ENCODE measurements at places on chromosomes 7 and 10.

DNA sequence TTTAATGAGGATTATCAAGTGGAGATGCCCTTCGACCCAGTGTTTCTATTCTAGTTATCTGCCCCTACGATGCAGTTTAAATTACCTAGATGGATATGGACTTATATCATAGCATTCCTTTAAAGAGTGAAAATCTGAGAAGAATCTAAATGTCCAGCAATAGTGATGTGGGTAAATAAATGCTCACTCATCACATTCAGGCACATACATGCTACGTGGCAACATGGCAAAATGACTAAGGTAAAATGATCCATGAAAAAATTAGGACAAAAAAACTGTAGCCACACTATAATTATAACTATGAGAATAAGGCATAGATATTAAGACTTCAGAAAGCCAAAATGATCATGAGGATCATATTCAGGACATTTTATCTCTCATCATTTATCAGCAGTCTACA, 82.4 kb upstream of the PDE1C start:
- no peak for DNase-seq

- DNase-seq = no peak
Measured at GRCh38 chr10:4656576-4657194, 169.3 kb upstream of the AKR1E2 start.

- DNase-seq = no peak
Measured at GRCh38 chr7:44322631-44323363, 2.6 kb downstream of the CAMK2B start.

DNA sequence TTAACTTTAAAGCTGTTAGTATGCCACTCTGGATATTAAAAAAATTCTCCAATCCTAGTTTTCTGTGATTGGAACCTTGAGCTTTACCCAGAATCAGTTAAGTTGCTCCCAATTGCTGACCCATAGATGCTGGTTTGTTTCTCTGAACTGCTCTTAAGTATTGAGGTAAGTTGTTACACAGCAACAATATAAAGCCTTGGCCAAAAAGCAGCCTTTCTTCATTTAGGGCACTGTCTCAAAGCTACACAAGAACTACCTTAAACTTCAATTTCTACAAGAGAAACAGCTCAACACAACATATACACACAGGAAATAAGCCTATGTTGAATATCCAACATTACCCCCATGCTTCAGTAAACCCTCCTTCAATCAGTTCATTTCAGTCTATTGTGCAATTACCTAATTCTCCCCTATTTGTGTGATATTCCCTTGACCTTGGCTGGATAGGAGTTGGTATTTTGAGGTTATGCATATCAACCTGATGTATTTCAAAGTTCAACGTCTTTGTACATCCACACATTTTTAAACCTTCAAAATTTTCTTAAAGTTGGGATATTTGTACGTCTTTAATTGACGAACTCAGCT, 11.5 kb downstream of the HNRNPA2B1 start:
- DNase-seq = no peak

GRCh38 chr7:111424768-111425167, 137.5 kb downstream of the IMMP2L start:
- no peak for DNase-seq

DNA sequence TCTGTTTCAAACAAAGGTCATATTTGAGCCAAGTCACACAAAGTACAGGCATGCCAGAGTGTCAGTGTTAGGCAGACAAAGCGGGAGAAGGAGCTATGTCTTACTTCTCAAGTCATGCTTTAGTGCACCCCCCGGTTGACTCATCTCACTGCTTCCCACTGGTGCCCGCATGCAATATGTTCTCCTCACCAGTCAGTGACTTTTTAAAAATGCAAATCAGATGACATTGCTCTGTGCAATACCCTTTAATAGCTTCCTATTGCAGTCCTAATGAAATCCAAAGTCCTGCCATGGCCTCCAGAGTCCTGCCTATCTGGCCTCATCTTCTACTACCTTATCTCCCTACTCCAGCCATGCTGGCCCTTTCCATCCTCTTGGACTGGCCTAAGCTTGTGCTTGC, 429.1 kb downstream of the ACTR3B start:
- no peak for DNase-seq

DNA sequence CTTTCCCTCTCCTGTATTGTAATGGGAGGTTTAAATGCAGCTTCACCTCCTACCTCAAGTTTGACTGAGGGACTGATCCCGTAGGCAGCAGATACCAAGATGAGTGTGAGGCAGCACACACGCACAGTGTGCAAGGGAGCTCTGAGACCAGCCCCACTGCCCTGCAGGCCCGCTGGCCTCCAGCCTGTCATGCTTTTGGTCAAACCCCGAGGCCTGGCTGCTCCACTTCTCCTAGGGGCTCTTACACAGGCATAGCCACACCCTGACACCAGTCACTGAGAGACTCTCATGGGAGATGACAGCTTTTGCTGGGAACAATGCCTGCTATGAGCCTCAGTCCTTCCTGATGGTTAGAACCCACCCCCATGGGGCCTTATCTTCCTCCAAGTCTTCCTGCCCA, 27.6 kb downstream of the DRGX start:
- DNase-seq = no peak

GRCh38 chr7:22700559-22701002, 26.4 kb upstream of the IL6 start:
- no peak for DNase-seq

DNA sequence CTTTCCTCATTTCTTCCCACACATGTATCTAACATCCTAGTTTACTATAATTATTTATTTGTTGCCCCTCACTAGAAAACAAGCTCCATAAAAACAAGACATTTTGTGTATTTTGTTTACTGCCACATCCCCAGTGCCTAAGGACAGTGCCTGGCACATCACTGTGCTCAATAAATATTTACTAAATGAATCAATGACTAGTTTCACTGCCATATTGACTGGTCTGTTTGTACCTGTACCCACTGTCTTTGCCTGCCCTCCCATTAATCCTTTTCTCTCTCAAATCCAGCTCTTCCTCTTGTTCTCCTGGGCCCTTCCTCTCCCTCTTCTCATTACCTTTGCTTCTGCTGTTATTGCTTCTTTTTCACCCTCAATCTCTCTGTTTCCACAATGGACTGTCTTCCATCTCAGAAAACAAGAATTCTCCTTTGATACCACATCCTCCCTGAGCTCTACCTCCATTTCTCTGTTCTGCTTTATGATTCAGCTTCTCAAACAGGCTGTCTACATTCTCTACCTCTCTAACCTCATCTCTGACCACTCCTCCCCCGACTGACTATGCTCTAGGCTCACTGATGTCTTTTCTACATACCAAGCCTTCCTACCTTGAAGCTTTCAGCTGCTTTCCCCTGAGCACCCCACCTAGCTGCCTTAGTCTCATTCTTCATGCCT, 8.3 kb upstream of the FAM133B start:
- DNase-seq = no peak

DNA sequence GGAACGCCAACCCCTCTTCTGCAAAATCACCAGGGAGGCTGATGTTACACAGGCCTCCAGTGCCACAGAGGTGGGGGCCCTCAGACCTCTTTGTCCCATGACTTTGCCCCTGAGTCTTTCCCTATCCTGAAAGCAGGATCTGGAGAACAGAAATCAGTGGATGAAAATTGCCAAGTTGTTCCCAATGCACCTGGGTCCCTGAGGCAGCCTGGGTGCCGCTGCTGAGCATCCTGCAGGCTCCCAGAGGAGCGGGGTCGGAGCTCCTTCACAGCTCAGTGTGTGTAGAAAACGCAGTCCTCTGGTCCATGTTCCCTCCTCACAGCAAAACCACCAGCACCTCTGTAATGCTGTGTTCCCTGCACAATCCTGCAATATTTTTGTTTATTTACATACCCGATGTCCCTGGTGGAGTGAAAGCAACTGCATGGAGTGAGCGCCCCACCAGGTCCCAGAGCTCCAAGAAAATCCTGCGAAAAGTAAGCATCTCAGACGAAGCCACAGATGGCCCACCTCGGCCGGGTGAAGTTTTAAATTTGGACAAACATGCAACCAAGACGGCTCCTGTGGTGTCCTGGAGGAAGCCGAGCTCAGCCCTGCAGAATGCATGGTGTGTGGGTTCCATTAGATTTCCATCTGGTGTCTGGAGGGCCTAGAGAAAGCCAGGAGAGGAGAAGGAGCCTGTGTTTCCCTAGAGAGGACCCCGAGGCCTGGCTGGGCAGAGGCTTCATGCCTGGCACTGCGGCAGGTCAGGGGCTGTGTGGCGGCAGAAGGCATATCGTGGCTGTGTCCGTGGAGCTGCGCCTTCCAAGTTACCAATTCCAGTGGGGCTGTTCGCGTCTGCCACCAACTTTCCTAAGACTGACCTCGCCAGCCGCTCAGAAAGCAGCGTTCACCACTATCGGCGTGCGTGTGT, 235.2 kb downstream of the WDR37 start:
- no peak for DNase-seq

- DNase-seq = no peak
Measured at GRCh38 chr10:31451766-31452165, 132.8 kb downstream of the ZEB1 start.

DNA sequence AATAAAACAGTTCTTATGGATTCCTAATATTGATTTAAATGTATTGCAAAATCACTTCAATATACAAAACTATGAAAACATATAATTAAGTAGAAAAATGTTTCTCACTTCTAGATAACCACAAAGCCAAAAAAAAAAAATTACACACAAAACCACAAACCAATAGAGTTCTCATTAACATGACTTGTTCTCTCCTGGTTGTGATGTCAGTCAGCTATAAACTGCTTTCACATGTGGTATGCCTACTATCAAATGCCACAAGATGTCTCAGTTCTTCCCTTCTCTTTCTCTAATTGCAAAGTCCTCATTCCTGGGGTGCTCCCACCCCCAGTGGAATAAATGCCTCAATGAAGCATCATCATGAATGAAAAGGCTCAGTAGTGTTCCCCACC, 16.6 kb downstream of the GNAI1 start:
- DNase-seq = no peak

DNA sequence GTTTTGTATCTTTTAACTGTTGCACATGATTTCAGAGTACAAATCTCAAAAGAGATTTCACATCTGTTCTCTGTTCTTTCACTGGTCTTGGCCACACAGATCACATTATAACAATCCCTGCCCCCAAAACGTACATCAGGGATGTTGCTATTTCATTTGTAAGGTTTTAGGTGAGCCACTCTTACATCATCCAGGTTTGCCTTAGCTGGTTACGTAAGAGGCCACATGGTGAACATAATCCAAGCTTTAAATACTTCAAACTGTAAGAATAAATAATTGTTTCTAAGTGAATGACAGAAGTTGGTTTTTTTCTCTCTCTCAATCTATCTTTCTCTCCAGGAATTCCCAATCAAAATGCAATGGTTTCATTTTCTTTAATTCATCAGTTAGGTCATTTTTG, 245.9 kb upstream of the HGF start:
- peak; percentile 12 for DNase-seq

- DNase-seq = no peak
Measured at GRCh38 chr10:80579849-80580637, 42.3 kb downstream of the SH2D4B start.

GRCh38 chr7:133560900-133561299, 308.0 kb downstream of the EXOC4 start:
- no peak for DNase-seq

DNA sequence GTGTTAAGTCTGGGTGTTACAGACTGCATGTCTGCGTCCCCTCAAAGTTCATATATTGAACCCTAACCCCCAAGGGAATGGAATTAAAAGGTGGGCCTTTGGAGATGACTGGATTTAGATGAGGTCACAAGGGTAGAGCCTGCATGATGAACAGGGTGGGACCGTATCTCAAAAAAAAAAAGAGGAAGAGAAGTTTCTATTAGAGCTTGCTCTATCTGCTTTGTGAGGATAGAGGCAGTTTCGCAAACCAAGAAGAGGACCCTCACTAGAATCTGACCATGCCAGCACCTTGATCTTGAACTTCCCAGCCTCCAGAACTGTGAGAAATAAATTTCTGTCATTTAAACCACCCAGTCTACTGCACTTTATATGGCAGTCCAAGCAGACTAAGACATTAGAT, 1.4 kb downstream of the KIN start:
- DNase-seq = no peak

- DNase-seq = no peak
Measured at GRCh38 chr7:36923943-36924436, 199.7 kb upstream of the AOAH start.

DNA sequence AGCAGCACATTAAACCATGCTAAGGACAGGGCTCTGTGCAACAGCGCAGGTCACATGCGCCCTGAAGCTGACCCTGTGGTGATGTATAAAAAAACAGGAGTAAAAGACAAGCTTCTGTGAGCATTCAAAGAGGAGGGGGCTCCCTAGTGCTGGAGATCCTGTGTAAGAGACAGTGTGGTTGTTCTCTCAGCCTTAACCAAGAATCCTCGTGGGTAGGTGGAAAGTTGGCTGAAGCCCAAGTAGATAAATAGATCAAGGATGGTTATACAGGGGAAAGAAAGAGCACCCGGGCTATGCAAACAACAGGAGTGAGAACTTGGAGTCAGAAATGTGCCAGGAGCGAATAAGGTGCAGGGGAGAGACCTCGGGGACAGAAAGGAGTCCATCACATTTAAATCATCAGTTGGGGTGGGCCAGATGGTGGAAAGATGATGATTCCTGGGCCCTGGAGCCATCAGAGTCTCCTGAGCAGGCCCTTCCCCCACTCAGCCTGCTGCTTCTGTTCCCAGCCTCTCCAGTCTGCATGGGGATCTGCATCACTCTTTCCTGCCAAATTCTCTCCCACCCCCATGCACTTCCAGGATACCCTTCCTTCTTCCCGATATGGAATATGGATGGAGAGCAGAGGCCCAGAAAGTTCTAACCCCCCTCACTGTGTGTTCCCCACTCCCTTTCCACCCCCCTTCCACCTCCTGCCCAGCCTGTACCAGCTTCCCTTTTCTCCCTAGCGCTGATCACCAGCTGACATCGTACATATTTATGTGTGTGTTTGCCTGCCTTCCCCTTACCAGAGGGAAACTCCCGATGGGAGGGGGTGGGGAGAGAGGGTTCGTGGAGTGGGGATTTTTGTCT, 78.1 kb upstream of the PRR15 start:
- DNase-seq = peak; percentile 80

- no peak for DNase-seq
Measured at GRCh38 chr10:79349766-79350406, 2.6 kb downstream of the PPIF start.

GRCh38 chr10:129102906-129103693, 363.9 kb upstream of the MGMT start:
- no peak for DNase-seq

DNA sequence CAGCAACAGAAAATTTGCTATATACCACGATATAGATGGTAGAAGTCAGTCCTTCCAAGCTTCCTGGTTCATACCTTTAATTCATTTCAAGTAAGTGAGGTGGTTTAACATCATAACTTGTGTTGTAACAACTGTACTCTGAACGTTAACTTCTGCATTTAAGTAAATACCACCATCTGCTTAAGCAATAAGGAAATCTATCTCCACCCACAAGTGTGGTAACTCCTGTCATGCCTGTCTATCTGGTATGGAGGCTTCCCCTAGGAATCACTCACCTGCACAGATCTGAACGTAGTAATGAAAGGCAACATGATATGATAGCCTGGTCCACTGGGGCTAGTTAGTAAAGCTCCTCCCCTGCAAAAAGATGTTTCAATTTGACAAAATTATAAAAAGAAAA, 2.3 kb downstream of the ERLIN1 start:
- no peak for DNase-seq

DNA sequence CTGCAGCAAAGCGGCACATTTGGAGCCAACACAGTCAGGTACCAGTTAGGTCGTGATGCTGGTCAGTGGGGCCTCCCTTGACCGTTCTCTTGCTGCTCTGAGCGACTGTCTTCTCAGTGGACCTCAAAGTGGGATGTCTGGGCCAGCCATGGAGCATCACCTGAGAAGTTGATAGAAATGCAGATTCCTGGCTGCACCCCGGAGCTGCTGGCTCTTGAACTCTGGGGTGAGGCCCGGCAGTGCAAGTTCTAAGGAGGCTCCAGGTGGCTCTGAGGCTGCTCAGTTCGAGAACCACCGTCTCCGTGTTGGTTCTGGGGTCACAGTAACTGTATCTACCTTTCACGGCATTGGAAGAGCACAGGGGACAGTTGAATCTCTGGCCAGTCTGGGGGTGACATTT, 147.5 kb downstream of the WDR37 start:
- DNase-seq = no peak
